ENCODE measurements at places on chromosomes 4 and X.

- DNase-seq = no peak
Measured at GRCh38 chr4:3611778-3612177, 79.6 kb upstream of the LRPAP1 start.

DNA sequence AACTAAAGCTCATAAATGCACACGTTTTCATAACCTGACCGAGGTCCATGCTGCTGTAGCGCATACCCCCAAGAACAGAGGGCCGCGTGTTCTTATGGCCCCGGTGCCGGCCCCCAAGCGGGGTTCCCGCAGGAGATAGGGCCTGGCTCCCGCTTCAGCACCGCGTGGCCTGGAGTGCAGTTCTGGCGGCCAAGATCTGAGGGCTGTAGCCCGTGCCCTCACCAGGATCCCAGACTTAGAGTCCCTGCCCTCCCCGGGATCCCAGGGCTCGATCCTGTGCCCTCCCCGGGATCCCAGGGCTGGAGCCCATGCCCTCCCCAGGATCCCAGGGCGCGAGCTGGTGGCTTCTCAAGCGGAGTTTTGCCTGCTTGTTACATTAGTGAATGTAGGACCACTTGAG is 1.0 kb upstream of the GRPEL1 start:
- no peak for DNase-seq

GRCh38 chr4:176721459-176721858 is 71.3 kb downstream of the VEGFC start:
- DNase-seq = no peak

GRCh38 chr4:19429684-19430083 is 822.0 kb upstream of the SLIT2 start:
- DNase-seq = no peak

- no peak for DNase-seq
Measured at GRCh38 chr4:61245069-61245714, 45.1 kb downstream of the ADGRL3 start.

- no peak for DNase-seq
Measured at GRCh38 chr4:114180481-114180880, 201.0 kb upstream of the ARSJ start.

- DNase-seq = no peak
Measured at GRCh38 chr4:150212927-150213326, 134.7 kb downstream of the DCLK2 start.

DNA sequence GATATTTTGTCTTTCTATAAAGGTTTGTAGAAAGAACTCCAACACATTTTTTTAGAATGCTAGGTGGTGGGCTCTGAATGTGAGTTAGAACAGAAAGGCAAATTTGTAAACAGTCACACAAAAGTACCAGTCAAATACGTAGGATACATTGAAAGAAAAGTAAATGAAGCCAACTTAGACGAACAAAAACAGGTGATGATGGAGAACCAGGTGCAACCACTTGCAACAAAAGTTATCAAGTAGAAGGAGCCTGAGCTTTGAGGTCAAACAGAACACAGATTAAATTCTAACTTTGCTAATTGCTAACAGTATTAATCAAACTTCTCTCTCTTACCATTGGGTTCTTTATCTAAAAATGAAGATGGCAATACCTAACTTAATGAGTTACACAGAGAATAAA is 62.7 kb upstream of the DAPP1 start:
- DNase-seq = no peak

- DNase-seq = no peak
Measured at GRCh38 chr4:99438405-99438780, 3.3 kb upstream of the ADH7 start.

DNA sequence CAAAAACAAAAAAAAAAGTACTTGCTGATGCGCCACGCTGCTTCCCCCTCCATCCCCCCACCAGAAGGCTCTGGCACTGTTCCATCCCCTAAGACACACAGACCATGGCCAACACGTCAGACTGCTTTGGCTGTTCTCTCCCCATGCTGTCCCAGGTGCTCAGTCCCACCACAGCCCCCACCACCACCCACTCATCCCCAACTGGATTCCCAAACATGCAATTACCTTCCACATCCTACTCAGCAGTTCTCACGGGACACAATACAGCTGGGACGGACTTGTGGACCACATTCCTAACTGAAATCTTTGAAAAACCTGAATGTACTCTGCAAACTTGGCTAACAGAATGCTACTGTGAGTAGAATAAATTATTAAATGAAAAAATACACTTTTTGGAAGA is 8.6 kb downstream of the FAT1 start:
- no peak for DNase-seq

- no peak for DNase-seq
Measured at GRCh38 chrX:2631743-2632532, 59.2 kb upstream of the CD99 start.
